ENCODE measurements at places on chromosomes 1 and 21. TPM values are rescaled to one million over a fixed set of nuclear protein-coding genes. Genes with fewer than 3 reads are reported as not detected.

Gene OLFM3
- not detected for total RNA-seq

Gene UMODL1
- 0.24 TPM for total RNA-seq

Gene CFAP141
- not detected for total RNA-seq

Gene PTGFRN
- 219 TPM for total RNA-seq

Gene ZNF695
- 7.3 TPM for total RNA-seq

Gene CD52
- total RNA-seq: not detected

Gene LBR
- 72.3 TPM for total RNA-seq

Gene MYOG
- total RNA-seq: not detected
